ENCODE measurements at places on chromosomes 2 and 18.

DNA sequence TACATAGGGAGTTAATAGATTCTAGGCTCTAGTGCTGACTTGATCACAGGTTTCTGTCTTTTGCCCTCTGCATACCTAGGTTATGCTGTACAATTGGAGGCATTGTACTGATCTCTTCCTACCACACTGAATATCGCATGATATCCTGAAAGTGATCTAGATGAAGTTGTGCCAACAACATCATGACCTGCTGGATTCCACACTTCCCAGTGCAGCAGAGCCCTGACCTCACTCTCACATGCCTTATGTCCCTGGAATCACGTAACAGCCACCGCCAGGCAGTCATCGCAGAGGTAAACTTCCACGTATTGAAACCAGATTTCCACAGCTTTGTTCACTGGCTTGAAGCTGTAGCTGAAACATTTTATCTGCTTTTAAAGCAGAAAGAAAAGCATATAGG lies 214.0 kb downstream of the ANKRD30B start:
- no peak for DNase-seq

DNA sequence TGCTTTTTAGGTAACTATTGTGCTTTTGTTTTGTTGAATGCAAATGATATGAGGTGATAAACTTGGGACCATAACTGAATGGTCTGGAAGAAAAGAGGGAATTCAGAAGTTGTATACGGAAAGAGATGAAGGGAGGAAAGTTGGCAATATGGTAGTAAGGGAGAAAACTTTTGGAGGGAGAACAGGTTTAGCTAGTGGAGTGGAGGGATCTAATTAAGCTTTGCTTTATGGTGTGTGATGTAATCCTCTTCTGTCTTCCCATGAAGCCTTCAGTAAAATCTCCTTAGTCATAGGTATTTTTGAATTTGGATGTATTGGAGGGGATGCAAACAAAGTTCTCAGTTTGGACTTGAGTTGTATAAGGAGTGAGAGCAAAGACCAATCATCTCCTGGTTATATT lies 20.2 kb upstream of the RAB10 start:
- DNase-seq: no peak

DNA sequence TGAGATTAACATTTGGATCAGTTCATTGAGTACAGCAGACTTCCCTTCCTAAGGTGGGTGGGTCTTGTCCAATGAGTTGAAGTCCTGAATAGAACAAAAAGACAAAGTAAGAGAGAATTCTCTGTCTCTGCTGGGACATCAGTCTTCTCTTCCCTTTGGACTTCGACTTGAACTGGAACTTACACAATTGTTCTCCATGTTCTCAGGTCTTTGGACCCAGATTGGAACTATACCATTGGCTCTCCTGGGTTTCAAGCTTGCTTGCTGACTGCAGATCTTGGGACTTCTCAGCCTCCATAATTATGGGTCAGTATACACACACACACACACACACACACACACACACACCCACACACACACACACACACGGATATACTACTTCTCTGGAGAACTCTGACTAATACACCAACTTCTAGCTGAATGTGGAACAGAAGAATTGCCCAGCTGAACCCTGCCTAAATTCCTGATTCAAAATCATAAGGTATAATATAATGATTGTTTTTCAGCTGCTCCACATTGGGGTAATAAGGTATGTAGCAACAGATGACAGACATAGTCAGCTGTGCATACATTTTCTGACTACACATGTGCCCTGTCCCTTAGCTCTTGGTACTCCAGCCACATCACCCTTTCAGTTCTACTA lies 214.0 kb downstream of the TGIF1 start:
- no peak for DNase-seq

DNA sequence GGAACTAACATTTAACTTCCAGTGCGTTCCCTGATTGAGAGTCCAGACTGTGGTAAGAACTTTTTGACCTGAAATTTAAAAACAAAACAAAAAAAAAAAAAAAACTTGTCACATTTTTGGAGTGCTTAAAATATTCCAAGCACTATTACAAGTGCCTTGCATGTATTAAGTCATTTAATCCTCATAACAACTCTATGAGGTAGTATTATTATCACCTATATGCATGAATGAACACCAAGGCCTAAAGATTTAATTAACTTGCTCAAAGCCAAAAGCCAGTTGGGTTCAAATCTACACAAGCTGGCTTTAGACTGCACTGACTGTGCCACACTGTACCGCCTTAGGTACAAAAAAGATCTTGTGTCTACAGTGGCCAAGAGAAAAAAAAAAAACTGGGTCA lies 35.2 kb downstream of the METTL4 start:
- DNase-seq: no peak

- no peak for DNase-seq
Measured at GRCh38 chr2:489838-490237, 187.4 kb downstream of the TMEM18 start.

DNA sequence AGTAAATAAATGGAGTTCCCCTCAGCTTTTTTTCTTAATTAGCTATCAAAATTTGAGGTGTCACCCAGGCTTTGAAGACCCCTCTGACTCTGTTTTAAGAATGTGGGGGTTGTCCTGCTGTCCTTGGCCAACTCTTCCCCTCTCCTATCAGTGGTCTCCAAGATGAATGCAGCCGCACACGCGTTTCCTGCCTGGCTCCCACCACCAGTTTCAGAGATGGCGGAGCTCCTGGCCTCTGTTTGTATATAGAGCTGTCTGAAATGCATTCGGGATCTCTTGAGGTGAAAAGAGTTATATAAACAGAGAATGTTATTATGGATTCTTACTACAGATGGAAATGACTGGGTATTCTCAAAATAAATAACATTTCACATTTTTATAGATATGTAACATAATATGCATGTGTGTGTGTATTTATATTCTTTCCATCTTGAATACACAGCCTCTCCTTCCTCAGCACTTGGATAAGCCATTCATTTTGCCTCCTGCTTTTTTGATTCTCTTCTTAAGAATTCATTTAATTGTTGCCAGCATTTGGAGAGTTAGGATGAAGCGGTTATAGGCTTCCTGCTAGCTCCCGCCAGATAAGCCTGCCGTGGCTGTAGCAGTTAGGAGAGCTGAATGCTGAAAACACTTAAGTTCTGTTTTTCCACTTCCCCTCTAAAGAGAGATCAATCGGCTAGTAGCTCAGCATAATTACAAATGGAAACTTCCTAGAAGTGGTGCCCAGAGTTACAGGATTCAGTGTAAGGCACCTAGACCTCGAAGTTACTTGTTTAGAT lies 659.3 kb upstream of the FANCL start:
- DNase-seq: no peak

- no peak for DNase-seq
Measured at GRCh38 chr2:122023059-122023864, 267.8 kb downstream of the TSN start.

DNA sequence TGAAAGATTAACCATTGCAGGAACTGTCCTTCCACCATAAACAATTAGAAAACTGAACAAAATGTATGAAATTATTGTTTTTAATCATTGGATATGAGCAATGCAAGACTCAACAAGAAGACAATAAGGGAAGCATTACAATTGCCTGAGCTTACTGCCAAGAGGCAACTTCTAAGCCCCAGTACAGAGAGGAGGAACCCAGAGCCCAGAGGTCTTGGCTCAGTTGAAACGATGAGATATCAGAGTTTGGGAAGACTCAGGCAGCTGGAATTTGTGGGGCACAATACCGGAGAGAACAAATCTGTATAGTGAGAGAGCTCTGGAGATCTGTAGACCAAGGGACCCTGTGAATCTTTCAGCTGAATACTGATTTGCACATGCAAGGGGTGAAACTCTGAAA lies 80.6 kb upstream of the ZFP36L2 start:
- DNase-seq: no peak
